Smooth muscle cell of the pulmonary artery (primary cell): ENCODE measurements at places on chromosomes 16 and 17. TPM values are rescaled to one million over a fixed set of nuclear protein-coding genes. Genes with fewer than 3 reads are reported as not detected.

XYLT1 gene
- total RNA-seq = 16.0 and 64.9 TPM in 2 replicates

CCL13 gene
- 3.9 TPM in 1 of 2 replicates, not detected in the other for total RNA-seq

RHBDL3 gene
- 0.26 TPM in 1 of 2 replicates, not detected in the other for total RNA-seq

IRX3 gene
- 0.10 and 1.8 TPM in 2 replicates for total RNA-seq

NBR1 gene
- total RNA-seq = 114 and 132 TPM in 2 replicates

CRHR1 gene
- total RNA-seq = not detected in 2 replicates

MT4 gene
- not detected in 2 replicates for total RNA-seq

HOXB9 gene
- not detected in 2 replicates for total RNA-seq

SLC13A2 gene
- not detected in 2 replicates for total RNA-seq

RNF227 gene
- 4.0 and 6.9 TPM in 2 replicates for total RNA-seq

TMEM106A gene
- total RNA-seq = 5.5 and 6.5 TPM in 2 replicates

TBC1D26 gene
- total RNA-seq = 0.30 and 0.39 TPM in 2 replicates

TBC1D3E gene
- 0.65 TPM in 1 of 2 replicates, not detected in the other for total RNA-seq

KRT33A gene
- not detected in 2 replicates for total RNA-seq

CDH16 gene
- total RNA-seq = not detected in 2 replicates

TVP23A gene
- total RNA-seq = 0.07 TPM in 1 of 2 replicates, not detected in the other

SMPD3 gene
- total RNA-seq = 0.07 and 0.10 TPM in 2 replicates

CTRB1 gene
- total RNA-seq = not detected in 2 replicates

FAHD1 gene
- 59.8 and 96.2 TPM in 2 replicates for total RNA-seq

CD300E gene
- not detected in 2 replicates for total RNA-seq

KCNH6 gene
- not detected in 2 replicates for total RNA-seq

CCDC200 gene
- not detected in 2 replicates for total RNA-seq

TNRC6A gene
- total RNA-seq = 38.2 and 47.2 TPM in 2 replicates

RAB37 gene
- total RNA-seq = 0.33 and 0.36 TPM in 2 replicates

TLCD1 gene
- total RNA-seq = 3.6 and 6.1 TPM in 2 replicates

MEOX1 gene
- 0.07 TPM in 1 of 2 replicates, not detected in the other for total RNA-seq

DPEP3 gene
- total RNA-seq = not detected in 2 replicates

TMC8 gene
- 0.13 TPM in 1 of 2 replicates, not detected in the other for total RNA-seq
